Occipital lobe (tissue), 3 donors: ENCODE measurements at places on chromosomes 5 and 9.

GRCh38 chr9:124929464-124929863, 11.4 kb downstream of the GOLGA1 start:
- no peak for DNase-seq

DNA sequence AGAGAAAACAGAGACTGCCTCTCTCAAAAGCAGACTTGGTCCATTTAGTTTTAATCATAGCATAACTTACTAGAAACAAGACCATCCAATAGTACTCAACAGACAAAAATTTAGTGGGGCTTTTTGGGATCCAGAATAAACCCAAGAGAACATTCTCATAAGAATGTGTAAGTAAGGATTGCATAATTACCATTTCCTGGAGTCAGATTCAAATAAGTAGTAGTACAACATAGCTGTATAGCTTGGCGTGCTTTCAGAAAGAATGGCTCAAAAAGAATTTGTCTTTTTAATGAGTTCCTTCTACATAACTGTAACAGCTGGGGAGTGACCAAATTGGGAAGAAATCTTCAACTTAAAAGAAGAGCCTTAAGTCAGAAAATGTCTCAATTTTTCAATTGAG, 145.4 kb downstream of the DENND1A start:
- DNase-seq: no peak

GRCh38 chr5:71522151-71522550, 65.0 kb upstream of the MCCC2 start:
- no peak for DNase-seq

DNA sequence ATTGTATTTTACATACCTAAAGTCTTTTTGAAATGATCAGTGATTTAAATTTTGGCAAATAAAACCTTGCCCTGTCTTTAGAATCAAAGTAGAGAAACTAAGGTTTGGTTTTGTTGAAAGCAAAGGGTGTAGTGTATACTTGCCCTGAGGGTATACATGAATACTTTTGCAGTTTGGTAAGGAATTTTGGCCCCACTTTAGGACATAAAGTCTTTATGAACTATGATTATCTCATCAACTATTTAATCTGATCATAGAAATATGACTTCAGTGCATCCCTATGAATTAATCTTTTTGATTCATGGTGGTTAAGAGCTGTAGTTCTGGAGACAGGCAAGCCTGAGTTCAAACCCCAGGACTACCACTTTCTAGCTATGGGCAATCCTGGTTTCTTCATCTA, 17.7 kb downstream of the RAD1 start:
- no peak for DNase-seq

GRCh38 chr5:55923865-55924500, 70.8 kb downstream of the IL6ST start:
- DNase-seq: no peak

DNA sequence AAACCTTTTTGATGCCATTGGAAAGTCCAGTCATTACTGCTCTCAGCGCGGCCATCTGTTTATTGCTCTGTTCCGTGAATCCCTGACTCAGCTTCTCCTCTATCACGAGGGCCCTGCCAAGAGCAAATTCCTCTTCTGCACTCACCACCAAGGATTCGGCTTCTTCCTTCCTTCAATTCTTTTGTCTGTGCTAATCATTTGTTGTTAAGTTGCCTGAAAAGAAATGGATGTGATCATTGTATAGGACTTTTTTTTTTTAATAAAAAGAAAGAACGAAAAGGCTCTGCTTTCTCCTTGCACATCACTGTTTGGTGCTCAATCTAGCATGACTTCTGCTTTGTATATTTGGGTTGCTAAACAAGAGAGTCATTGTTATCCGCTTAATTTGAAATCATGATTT, 128.7 kb upstream of the PIK3R1 start:
- peak; percentile 12 for DNase-seq

DNA sequence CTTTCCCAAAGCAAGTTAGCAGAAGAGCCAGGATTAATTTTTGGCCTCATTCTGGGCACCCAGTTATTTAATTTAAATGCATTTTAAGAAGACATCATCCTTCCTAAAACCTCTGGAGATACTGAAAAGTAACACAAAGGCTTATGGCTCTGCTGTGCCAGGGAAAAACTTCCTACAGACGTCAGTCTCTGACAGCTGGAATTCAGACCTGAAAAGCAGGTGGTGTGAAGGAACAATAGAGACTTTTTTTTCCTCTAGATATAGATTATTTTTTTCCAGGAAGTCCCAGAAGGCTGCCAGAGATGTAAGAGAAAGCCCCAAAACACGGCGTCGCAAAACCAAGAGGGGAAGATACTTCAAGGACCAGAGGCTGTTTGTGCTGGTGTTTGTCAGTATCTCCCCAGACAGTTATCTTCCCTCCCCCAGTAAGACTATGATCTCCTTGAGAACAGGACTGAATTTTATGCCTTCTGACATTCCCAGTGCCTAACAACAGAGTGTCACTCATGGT, 88.7 kb upstream of the RASEF start:
- no peak for DNase-seq

DNA sequence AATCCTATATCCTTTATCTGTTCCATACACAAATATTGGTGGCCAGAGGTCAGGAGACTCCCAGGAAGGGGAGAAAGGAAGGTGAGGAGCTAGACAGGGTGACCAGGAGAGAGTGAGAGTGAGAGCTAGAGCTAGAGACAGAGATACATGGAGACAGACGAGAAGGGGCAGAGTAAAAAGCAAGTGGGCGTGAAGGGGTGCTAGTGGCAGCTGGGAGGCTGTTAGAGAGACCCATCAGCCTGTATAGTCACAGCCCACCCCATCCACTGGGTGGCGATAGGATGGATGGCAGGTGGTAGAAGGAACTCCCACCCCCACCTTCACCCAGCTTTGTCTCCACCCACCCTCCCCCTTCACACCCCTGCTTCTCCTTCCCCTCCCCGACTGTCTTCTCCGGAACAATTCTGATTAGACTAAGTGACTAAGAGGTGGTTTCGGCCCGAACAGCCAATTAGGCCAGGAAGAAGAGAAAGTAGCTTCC, 32.8 kb downstream of the PCDH1 start:
- no peak for DNase-seq

- no peak for DNase-seq
Observed at GRCh38 chr5:9151684-9152427, 394.0 kb downstream of the SEMA5A start.

GRCh38 chr5:130316971-130317680, 412.9 kb downstream of the CHSY3 start:
- DNase-seq: no peak

- DNase-seq: no peak
Observed at GRCh38 chr5:56983593-56984361, 31.9 kb upstream of the MIER3 start.

DNA sequence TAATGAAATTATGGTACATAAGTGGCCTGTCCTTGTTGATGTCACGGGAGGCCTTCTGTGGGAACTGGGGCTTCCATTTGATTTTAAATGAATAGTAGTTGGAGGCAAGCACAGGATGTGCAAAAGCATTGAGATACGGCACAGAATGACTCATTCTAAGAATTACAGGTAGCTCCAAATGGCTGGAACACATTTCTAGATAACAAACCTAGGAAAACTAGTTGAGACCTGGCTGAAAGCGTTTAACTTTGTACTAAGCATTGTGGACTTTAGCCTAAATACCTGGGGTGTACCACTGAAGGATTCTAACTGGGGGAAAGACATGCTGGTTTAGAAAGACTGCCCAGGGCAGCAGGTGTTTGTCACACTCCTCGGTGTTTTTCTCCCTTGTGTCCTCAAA, 9.4 kb downstream of the SKP2 start:
- no peak for DNase-seq

DNA sequence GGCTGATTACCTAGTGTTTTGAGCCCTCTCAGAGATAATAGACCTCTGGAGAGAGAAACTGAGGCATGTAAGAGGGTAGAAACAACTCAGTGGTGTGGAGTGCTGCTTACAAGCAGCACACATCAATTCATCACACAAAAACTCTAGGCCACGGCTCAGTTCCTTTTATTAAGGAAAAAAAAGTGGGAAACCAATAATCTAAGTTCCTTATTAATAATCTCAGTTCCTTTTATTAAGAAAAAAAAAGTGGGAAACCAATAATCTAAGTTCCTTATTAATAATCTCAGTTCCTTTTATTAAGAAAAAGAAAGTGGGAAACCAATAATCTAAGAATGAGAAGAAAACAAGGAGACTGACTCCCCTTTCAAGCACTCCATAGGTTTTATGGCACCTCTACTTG, 28.0 kb downstream of the TXNDC8 start:
- no peak for DNase-seq

DNA sequence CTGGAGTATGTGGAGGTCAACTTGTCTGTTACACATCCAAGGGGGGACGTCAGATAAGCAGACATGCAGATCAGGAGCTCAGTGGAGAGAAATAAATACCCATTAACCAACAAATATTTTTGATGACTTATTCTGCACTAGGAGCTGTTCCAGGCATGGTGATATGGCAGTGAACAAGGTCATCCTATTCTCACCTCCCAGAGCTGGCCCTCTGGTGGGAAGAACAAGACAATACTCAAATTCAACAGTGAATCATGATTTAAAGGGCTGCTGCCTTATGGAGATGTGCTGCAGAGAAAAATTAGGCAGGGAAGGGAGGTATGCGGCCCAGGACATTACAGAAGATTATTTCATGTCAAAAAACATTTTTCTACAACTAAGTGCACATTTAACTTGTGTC, 36.5 kb downstream of the SYK start:
- DNase-seq: no peak

- no peak for DNase-seq
Observed at GRCh38 chr9:35861161-35861897, 8.9 kb downstream of the OR13J1 start.

DNA sequence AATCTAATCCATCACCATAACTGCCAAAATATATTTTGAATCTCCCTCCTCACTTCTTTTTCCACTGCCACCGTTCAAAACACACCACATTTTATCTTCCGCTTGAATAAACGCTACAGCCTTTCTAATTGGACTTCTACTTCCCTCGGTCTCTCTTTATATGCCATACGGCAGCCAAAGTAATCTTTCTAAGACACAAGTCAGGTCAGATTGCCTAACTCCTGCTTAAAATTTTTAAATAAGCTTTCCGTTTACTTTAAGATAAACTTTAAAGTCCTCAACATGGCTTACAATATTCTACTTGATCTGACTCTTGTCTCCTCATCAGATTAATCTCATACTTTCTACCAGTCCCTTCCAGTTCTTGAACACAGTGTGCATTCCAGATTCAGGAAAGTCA, 9.7 kb downstream of the AFF4 start:
- no peak for DNase-seq

GRCh38 chr5:173819521-173819920, 68.6 kb upstream of the CPEB4 start:
- no peak for DNase-seq
